ENCODE measurements at places on chromosomes 2 and 18. TPM values are rescaled to one million over a fixed set of nuclear protein-coding genes. Genes with fewer than 3 reads are reported as not detected.

Gene VAMP8
- total RNA-seq = 52.6 TPM

Gene RND3
- total RNA-seq = 15.0 TPM

Gene CEP192
- 24.3 TPM for total RNA-seq

Gene NOSTRIN
- total RNA-seq = 3.1 TPM

Gene UGT1A5
- not detected for total RNA-seq

Gene PLA2R1
- 0.34 TPM for total RNA-seq

Gene ST8SIA5
- total RNA-seq = 0.54 TPM

Gene LYG1
- 3.8 TPM for total RNA-seq

Gene ITPRIPL1
- total RNA-seq = 12.4 TPM

Gene MROH2A
- total RNA-seq = not detected

Gene CCDC121
- 2.1 TPM for total RNA-seq

Gene LCT
- 0.12 TPM for total RNA-seq

Gene REG1B
- total RNA-seq = 4.2 TPM

Gene DNAJC5G
- 2.5 TPM for total RNA-seq

Gene IL37
- total RNA-seq = not detected

Gene SPP2
- not detected for total RNA-seq

Gene DYNC2LI1
- total RNA-seq = 16.7 TPM

Gene KHK
- 6.7 TPM for total RNA-seq

Gene IL1RL1
- not detected for total RNA-seq

Gene GCG
- total RNA-seq = not detected

Gene GATA6
- total RNA-seq = 3.3 TPM

Gene GYPC
- 0.66 TPM for total RNA-seq

Gene RRM2
- total RNA-seq = 330 TPM

Gene ATIC
- total RNA-seq = 173 TPM

Gene CFC1
- total RNA-seq = not detected

Gene APLF
- 1.6 TPM for total RNA-seq

Gene CENPA
- 45.8 TPM for total RNA-seq

Gene SCG2
- 19.8 TPM for total RNA-seq

Gene VAMP5
- 1.9 TPM for total RNA-seq

Gene CHRNG
- not detected for total RNA-seq

Gene TYW5
- total RNA-seq = 7.7 TPM

Gene ST3GAL5
- total RNA-seq = 14.8 TPM

Gene TUBA3D
- total RNA-seq = not detected

Gene HES6
- 47.8 TPM for total RNA-seq

Gene PLB1
- 0.49 TPM for total RNA-seq

Gene MGAT4A
- 10.2 TPM for total RNA-seq

Gene DTYMK
- total RNA-seq = 83.3 TPM

Gene RNF144A
- total RNA-seq = 13.0 TPM

Gene TFPI
- 29.1 TPM for total RNA-seq

Gene TBC1D8
- 44.0 TPM for total RNA-seq

Gene HOXD3
- total RNA-seq = 1.4 TPM

Gene HAAO
- not detected for total RNA-seq

Gene KIF1A
- 0.27 TPM for total RNA-seq

Gene REG3G
- total RNA-seq = 0.86 TPM

Gene DCC
- total RNA-seq = not detected

Gene NT5C1B
- total RNA-seq = not detected

Gene CCDC85A
- 0.10 TPM for total RNA-seq

Gene FEV
- not detected for total RNA-seq

Gene STK36
- total RNA-seq = 45.5 TPM

Gene FLACC1
- total RNA-seq = 0.74 TPM

Gene PREB
- 54.2 TPM for total RNA-seq

Gene AMER3
- not detected for total RNA-seq

Gene SS18
- total RNA-seq = 60.0 TPM
